ENCODE measurements at places on chromosomes 16 and 17.

GRCh38 chr17:78561166-78561565, 16.0 kb downstream of the DNAH17 start:
- DNase-seq: no peak

GRCh38 chr17:50056217-50056960, 479 bp downstream of the ITGA3 start:
- DNase-seq: peak; percentile 60

DNA sequence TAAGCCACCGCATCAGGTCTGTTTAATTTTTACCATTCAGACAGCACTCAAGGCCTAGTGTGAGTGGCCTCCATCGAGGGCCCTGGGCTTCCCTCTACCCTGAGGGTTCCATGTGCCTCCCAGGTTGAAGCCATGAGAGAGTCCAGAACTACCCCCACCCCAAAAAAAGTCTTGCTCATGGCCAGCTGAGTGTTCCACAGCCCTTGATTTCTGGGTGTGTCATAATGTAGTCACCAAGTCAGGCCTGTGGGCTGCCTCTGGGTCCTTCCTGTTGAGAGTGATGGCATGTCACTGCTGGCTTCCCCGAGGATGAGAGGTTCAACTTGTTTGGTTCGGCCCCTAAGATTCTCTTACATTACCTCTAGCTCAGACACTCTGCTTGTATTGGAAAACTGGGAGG, 100.6 kb downstream of the PITPNC1 start:
- peak; percentile 59 for DNase-seq

GRCh38 chr17:35890774-35891155, 10.6 kb upstream of the CCL5 start:
- peak; percentile 69 for DNase-seq

DNA sequence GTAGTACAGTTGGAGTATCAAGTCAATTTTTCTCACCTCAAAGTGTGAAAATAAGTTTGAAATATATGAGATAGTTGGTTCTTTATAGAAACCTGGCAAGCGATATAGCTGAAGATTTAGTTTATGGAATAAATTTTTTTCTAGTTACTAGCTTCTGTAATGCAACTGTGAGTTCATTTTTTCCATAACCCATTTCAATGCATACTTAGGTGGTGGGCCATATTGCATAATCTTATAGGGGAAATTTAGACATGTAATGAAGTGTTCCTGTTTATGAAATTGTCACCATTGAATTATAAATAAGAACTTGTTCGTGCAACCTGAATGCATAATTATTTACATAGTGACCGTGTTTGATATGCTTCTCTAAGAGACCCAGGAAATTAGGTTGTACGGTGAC, 9.0 kb downstream of the MOSMO start:
- no peak for DNase-seq

DNA sequence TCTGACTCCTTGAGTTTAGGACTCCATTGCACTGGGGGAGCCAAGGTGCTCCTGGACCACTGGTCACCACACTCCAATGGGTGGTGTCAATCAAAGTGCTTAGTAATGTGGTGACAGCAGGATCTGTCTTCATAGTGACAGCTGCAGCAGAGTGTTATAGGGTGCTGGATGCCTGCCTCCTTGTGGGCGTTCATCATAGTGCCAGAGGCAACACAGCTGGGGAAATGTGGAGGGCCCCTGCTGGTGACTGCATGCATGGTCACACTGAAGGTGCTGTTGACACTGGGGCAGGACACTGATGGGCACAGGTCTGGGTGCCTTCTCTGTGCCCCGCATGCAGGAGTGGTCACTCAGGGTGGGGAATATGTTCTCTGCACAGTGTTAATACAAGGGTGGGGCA, 177.5 kb upstream of the CDH8 start:
- DNase-seq: no peak

DNA sequence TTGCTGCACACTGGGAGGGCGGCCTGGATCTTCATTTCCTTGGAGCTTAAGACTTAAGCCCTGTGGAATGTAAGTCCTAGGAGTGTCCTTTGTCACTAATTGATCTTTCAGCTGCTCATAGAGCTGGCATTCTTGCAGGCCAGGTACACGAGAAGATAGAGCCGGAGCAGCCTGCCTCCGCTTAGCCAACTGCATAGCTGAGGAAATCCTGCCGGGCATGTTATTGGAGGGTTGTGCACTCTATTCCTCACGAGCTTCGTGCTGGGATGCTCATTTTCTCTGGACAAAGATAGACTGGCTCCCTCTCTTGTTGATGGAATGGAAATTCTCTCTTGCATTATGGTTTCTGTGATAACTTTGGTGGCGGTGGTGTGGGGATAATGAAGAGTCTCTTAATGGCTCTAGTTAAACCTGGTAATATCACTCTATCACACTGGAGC, 76.9 kb downstream of the RPA1 start:
- DNase-seq: no peak

DNA sequence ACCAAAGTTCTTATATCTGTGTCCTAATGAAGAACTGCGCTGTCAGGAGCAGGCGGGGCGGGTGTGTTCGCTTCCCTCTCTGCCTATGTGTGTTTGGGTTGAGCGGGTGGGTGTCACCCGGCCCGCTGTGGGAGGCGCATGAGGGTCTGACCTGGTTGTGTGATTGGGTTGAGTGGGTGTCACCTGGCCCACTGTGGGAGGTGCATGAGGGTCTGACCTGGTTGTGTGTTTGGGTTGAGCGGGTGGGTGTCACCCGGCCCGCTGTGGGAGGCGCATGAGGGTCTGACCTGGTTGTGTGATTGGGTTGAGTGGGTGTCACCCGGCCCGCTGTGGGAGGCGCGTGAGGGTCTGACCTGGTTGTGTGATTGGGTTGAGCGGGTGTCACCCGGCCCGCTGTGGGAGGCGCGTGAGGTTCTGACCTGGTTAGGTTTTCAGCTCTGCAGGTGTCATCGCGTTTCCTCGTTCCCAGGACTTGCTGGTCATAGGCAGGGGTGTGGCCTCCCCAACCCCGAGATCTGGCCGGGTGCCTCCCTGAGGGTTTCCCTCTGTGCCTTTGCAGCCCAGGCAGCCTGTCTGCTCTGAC, 69.6 kb upstream of the ZNF750 start:
- peak; percentile 21 for DNase-seq

- no peak for DNase-seq
These were observed 10.1 kb upstream of the TMEM208 start for GRCh38 chr16:67216612-67217490.

DNA sequence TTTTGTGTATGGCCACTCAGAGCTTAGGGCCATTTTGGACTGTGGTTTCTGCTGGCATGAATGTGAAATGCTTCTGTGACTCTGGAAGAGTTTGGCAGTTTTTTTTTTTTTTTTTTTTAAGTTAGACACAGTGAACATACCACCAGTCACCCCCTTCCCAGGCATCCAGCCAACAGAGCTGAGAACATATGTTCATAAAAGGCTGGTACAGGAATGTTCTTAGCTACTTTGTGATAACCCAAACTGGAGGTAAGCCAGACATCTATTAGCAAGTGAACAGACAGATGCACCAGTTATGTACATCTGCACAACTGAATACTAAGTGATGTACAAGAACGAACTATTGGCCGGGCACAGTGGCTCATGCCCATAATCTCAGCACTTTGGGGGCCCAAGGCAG, 92.7 kb downstream of the ABCC1 start:
- DNase-seq: no peak

DNA sequence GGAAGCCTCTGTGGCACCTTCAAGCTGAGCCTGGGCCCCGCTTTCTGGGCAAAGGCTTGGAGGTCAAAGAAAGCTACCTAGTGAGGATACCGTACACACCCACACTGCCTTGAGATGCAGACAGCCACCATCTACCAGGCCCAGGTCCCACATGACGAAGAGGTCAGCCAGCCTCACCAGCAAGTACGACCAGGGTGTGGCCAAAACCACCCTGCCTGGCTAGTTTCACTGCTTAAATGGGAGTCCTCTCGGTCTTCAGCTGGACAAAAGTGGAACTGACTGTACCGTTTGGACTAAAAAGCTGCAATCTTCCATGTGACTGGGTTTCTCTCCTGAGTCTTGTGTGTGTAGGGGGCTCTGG, 21.6 kb downstream of the VASN start:
- DNase-seq: no peak

DNA sequence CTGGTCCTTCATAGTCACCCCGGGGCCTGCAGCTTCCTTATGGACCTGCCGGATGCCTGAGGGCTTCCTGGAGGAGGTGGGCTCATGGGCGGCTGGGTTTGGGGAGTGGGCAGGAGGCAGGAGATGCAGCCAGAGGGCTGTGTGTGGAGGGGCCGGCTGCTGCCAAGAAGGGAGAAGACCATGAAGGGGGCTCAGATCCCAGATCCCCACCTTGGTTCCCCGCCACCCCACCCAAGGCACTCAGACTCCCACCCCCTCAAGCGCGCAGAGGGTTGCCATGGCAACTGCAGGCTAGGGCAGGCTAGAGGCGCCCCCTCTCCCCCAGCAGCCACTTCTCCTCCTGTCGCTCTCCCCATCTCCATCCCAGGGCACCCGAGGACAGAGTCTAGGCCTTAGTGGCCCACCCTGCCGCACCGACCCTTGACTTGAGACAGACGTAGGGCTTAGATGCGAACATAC, 104.5 kb downstream of the CRLF3 start:
- no peak for DNase-seq

DNA sequence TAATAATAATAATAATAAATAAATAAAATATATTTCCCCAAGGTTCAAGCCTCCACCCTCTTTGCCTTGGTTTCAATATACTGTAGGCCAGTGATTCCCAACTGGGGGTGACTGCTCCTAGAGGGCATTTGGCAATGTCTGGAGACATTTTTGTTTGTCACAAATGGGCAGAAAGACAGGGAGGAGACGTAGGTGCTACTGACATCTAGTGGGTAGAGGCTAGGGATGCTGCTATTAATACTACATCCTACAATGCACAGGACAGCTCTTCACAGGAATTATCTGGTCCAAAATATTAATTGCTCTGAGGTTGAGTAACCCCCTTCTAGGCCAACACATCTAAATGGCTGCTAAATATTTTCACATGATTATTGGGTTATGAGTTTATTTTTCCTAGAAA, 12.8 kb upstream of the PRR14 start:
- peak; percentile 45 for DNase-seq

DNA sequence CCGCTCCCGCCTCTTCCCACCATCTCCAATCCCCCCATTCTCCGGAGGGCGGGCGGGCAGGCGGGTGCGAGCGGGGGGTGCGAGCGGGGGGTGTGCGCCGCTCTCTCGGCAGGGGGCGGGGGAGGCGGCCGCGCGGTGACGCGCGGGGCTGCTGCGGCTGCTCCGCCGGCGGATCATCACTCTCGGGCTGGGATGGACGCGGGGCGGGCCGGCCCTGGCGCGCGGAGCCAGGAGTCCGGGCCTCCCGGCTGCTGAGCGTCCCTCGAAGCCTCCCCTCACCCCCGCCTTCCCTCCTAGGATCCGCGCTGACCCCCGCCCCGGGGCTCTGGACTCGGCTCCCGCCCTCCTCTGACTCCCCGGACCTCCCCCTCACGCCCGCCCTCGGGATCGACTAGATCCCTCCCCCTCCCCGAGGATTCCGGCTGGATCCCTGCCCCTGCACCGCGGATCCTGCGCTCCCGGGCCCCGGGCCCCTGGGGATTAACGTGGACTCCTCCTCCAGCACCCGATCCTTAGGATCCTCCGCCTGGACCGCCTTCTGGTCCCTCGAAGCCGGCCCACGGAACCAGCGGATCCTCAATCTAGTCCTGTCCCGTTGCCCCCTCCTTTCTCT, 946 bp upstream of the TMEM256 start:
- peak; percentile 68 for DNase-seq

DNA sequence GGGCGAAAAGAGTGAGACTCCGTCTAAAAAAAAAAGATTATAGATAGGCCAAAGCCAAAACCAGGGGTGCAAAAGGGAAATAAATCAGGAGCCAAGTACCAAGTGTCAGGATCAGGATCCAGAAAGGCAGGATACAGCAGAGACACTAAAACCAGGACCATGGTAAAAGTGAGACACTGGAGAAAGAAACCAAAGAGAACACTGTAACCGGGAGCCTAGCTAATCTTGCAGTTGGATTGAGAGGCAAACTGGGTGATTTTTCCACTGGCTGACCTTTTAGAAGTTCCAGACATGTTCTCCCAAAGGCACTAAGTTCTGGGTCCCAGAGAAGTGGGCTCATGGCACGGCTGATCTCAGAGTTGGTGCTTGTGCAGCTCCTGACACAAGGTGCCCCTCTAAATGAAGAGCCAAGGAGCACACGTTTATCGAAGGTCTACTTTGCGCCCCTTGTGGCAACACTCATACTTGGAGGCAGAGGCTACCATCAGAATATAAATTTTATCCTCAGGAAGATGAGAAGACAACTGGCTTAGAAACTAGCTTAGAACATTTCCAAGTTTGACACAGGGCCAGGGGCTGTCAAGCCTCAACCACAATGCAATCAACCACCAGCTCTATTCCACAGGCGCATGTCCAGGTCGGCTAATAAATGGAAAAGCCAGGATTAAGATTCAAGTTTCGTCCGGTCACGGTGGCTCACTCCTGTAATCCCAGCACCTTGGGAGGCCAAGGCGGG, 27.5 kb upstream of the HELZ start:
- peak; percentile 3 for DNase-seq

DNA sequence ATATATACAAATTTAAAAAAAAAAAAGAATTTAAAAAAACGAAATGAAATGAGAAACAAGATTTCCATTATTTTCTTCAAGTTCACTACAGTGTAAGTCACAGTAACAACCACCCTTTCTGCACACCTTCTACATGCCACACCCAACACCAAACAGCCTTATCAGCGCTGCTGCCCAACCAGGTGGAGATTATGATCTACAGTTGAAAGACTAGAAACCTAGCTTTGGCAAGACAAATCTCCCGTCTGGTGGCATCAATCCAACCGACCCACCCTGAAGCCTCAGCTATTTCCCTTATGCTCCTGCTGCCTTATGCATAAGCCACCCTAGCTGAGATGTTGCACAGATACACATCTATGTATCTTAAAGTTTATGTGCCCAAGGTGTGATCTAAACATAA, 60.8 kb downstream of the PARN start:
- no peak for DNase-seq

DNA sequence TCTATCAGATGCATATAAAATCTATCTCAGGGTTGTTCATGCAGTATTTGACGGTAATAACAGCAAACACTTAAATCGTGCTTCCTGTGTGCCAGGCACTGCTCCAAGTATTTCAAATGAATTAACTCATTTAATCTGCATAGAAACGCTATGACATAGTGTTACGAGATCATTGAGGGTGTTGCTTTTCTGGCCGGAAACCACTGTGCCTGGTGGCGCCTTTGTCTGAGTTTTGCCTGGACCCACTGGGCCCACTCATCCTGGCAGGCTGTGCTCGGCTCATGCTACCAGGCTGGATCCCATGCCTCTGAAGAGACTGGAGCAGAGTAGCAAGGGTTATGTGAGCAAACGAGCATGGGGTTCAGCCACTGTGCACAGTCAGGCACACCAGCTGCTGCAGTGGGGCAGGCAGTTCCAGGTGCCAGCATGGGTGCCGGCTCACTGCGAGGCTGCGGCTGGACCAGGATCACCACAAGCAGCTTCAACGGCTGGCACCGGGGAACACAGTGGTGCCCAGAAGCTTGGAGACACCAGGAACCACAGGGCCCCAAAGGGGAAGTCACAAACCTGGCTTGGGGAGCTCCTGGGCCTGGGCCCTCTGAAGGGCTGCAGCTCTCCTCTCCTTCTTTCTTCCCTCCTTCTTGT, 45.9 kb upstream of the CLEC19A start:
- DNase-seq: no peak

- DNase-seq: no peak
These were observed 8.4 kb downstream of the SLC16A5 start for GRCh38 chr17:75096082-75096625.

- no peak for DNase-seq
These were observed 122.9 kb upstream of the ELAC2 start for GRCh38 chr17:13140750-13141149.

GRCh38 chr17:77527836-77528505, 387.2 kb downstream of the SEC14L1 start:
- DNase-seq: no peak

- DNase-seq: peak; percentile 25
These were observed 103.8 kb downstream of the YPEL2 start for GRCh38 chr17:59435238-59435637.
